Activated effector memory CD4-positive, alpha-beta T cell treated with anti-CD3 and anti-CD28 coated beads, Interleukin-2, amount 50 U/mL, for 16 hours (primary cell): ENCODE measurements at places on chromosomes 13 and 19.

DNA sequence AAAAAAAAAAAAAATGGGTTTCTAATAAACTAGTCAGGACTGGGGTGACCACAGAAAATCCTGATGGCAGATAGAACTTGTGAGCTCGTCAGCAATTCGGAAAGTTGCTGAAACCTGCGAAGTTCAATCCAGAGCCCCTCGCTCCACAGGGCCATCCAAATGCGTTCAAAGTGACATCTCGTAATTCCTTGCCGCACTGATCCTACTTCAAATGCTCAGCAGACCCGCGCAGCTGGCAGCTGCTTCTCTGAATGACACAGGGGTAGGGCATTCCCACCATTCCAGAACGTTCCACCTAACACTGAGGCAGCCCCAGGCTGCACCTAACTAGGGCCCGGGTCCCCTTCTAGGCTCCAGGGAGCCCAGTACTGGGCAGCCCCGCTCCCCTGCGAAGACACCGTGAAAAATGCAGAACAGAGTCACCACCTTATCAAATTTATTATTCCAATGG is 4.8 kb upstream of the DAPK3 start:
- DNase-seq: no peak

DNA sequence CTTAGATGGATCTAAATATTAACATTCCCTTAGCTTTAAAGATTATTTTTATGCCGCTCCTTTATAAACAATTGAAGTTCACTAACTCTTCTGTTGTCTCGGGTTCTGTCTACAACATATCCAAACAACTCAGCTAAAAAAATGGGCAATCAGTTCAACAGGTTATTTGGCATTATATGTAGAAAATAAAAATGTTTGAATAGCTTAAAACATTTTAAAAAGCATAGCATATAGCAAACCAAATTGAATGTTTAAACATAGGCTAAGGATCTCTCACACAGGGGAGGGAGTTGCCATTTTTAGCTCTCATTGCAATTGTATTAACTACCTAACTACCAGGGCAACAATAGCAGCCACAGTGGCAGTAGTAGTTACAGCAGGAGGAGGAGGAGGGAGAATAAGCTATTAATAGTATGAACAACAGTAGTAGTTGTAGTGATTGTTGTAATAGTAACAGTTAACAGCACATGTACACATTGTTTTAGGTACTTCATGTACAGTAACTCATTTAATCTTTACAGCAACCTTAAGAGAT is 404.2 kb downstream of the KCNRG start:
- no peak for DNase-seq

- DNase-seq: no peak
Measured at GRCh38 chr19:45040059-45040771, 1.4 kb downstream of the CLASRP start.

- DNase-seq: no peak
Measured at GRCh38 chr13:20940083-20940482, 37.5 kb upstream of the XPO4 start.

DNA sequence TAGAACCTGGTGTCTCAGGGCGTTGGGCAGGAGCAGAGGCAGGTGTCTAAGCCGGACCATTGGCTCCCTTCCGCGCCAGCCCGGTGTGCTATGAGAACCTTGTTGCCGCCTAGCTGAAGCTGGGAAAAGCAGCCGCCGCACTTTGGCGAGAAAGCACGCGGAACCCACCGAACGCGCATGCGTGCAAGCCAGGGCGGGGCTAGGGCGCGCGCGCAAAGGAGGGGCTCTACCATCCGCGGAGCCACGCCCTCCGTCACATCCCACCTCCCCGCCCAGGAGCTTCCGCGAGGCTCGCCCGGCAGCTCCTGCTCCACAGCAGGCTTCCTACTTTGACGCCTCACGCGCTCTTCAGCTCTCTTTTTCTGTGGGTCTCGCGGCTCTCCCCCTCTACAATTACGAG is 51.3 kb downstream of the WDR87 start:
- DNase-seq: peak; percentile 77
